ENCODE measurements at places on chromosomes 16 and 17.

DNA sequence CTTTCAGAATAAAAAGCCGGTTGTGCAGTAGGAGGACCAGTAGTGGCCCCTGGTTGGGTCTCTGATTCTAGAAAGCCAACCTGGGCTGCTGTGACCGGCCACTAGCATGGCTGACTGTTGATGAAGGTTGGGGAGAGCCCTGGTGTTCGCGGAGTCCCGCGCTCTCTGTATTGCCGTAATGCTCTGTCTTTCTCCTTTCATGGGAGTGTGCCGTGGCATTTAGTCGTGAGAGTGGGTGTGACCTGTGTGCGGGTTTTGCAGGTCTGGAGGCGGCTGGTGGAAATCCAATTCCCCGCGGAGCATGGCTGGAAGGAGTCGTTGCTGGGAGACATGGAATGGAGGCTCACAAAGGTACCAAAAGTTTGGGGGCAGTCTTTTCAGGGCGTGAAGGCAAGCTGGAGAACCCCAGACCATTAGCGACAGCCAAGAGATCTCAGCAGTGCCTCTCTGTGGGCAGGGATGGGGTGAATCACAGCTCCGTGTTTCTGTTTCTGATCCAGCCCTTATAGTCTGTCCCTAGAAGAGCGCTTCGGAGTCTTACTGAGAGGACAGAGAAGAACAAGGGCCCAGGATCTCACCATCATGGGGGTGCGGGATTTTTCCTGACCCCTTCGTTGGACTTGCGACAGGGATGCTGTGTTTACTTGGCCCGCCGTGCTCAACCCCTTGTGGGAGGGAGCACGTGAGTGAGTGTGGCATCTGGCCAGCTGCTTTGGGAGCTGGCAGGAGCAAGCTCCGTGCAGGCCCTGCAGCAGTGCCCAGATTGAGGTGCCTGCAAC, 56.5 kb downstream of the RNF213 start:
- DNase-seq, result no peak

GRCh38 chr17:79661292-79662041, 50.6 kb upstream of the RBFOX3 start:
- DNase-seq, result no peak

- no peak for DNase-seq
These were observed 118.6 kb upstream of the TNRC6C start for GRCh38 chr17:77839698-77840512.

DNA sequence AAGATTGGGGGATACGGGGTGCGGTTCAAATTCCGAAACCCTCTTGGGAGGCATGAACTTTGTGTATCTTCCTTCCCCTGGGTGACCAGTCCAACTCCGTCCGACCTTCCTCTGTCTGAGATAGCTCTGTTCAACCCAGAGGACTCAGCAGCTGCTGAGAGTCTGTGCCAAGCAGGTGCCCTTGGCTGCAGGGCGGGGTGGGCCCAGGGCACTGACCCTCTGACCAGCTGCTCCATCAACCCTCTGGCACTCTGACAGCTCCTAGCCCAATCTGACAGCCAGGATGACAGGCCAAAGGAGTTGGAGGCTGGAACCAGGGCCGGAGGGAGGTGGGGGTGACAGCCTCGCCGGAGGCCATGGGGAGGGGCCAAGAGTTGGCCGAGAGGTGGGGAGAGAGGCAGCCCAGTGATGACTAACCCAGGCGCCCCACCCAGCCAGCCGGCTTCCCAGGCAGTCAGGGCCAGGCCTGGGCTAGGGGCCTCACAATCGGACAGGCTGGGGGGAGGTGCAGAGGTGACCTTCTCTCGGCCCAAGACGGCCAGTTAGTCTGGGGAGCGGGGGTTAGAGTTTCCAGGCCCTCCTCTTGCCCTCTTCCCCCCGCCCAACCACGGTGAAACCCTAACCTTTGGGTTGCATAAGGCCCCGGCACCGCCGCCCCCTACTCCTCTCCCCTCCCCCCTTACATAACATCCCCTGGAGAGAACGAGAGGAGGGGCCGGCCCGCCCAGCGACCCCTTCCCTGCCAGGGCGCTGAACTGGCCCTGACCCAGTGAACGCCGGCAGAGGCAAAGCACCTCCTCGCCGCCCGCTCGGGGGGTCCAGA, 5.0 kb upstream of the TLCD2 start:
- DNase-seq, result no peak

GRCh38 chr17:27551701-27552248, 79.2 kb upstream of the LGALS9 start:
- no peak for DNase-seq

DNA sequence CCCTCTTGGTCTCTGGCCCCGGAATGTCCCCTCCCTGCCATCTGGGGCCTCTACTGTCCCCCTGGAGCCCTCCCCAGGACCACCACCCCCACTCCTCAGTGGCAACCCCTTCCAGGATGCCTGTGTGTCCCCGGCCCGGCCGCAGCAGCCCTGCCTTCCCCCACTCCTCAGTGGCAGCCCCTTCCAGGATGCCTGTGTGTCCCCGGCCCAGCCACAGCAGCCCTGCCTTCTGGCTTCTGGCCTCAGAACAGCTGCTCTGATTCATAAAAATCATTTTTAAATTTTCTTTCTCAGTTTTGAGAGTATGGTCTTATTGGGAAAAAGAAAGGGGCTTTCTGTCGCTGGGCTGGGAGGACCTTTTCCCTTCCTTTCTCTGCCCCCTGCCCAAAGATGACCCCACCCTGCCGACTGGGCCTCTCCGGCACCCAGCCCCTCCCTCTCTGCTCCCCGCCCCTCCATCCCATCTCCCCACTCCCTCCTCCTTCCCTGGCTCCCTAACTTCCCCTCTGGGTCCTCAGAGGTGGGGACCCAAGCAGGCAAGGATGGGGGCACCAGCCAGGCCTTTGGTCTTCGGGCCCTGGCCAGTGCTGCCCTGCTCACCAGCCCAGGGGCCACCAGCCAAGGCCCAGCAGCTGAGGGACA, 40.5 kb downstream of the BAHCC1 start:
- no peak for DNase-seq

- DNase-seq, result no peak
These were observed at the start of gene EFNB3 for GRCh38 chr17:7704601-7705268. TSS of gene EFNB3 (plus strand) at chr17:7705202. CDS start at chr17:7705599, 397 bp downstream.

All from GDM1 (cell line).